ENCODE measurements at places on chromosomes 7 and 10.

DNA sequence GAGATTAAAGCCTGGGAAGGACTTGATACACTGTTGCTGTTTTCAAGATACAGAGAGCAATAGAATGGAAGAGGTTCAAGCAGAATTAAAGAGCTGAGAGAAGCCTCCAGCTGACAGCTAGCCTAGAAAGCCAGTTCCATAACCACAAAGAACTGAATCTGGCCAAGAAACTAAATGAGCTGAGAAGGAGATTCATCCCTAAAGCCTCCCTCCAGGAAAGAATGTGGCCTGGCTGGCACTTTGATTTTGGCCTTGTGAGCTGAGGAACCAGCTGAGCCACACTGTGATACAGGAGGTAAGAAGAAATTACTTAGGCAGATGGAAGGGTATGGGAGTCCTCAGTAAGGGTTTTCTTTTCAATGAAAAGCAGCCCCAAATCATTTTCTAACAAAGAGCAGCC, 324.1 kb downstream of the PHF14 start:
- no peak for DNase-seq

- no peak for DNase-seq
These were observed 32.6 kb upstream of the TECTB start for GRCh38 chr10:112250555-112250954.

DNA sequence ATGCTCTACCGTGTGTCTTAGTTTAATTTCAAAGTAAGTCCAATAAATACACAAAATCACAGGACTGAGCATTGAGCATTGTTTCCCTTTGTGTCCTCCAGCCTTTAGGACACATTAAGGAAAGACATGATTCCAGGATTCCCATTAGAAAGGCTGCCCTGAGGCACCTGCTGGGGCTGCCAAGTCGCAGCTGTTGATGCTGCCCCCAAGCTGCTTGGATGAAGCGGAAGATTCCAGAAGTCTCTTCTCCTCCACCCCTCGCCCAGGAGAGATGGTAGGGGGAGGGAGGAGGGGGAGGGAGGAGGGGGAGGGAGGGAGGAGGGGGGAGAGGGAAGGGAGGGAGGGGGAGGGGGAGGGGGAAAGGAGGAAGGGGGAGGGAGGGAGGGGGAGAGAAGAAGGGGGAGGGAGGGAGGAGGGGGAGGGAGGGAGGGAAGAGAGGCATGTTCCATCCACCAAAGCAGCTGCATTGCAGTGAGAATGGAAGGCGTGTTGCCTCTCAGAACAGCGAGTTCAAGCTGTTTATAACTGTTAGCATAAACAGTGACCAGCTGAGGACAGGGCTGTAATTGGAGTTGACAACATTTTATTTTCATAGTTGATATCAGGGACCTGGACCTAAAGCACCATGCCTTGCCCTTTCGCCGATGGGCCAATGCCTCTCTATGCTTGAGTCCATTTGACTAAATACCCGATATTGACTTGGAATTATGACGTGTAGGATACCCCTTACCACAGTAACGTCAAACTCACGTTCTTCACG, 67.3 kb downstream of the DIP2C start:
- DNase-seq = peak; percentile 28

DNA sequence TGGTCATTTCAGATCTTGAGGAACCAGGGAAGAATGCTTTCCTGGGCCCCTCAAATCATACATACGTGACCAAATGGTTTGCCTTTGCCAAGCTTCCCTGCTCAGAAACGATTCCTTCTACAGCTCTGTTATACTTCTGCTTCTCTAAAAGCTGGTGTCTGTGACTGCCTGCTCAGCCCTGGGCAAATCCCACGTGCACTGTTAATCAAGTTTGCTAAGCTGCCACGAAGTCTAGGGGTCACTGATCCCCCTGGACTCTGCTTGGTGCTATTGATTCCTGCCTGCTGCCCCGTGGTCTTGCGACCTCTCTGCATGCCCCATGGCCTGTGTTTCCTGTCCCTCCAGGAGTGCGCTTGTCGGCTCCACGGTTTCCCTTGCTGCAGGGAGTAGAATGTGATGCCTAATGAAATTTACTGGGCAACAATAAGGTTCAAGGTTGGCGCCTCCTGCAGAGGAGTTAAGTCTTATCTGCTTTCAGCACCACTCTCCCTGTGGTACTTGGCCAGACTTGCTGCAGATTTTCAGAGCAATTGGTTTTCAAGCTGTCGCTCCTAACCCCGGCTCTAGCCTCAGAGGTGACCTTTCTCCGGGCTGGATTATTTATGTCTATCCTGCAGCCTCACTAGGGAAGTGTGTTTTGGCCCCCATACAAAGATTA, 201.6 kb upstream of the FZD8 start:
- no peak for DNase-seq

- no peak for DNase-seq
These were observed 128.3 kb downstream of the NEBL start for GRCh38 chr10:20768843-20769242.

GRCh38 chr10:7544203-7544602, 122.6 kb downstream of the ITIH5 start:
- DNase-seq = no peak

DNA sequence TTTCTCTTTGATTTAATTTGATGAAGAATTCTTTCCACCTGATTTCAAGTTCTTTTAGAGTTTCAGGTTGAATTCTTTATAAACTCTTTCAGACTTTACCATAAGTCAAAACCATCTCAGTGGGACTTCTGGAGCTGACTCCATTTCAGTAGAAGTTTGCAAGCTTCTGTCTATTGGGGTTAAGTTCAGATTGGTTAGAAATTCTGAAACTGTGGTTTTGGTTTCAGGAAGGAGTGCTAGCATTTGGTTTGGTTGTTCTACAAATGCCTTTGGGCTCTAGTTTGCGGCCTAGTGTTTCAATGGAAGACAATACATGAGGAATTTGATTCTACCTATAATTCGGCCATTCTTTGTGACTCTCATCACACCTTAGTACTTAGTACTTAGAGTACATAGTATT, 176.8 kb upstream of the RHOBTB1 start:
- no peak for DNase-seq
